ENCODE measurements at places on chromosomes 2 and 18.

DNA sequence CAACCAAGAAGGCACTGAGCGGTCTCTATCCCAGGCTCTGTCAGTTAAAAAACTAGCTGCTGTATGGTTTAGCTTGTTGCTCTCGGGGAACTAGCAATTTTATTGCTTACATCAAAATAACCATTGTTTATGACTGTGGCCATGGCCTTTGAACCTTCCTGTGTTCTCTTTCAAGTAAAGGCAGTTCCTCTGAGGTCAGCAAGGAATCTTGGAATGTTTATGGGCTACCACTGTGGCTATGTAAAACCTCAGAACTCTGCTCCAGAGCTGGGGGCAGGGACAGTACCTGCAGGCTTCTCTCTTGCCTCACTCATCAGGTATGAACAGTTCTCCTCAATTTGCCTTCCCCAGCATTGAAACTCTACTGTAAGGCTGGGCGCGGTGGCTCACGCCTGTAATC is 416.0 kb upstream of the NETO1 start:
- H3K27me3 ChIP-seq: no peaks in the 10 kb centered on the region
- H3K36me3 ChIP-seq: no peaks in the 10 kb centered on the region
- H3K4me3 ChIP-seq: no peak overlapping the region
- no peak for DNase-seq

- H3K36me3 ChIP-seq: no peaks in the 10 kb centered on the region
- H3K4me1 ChIP-seq: no peaks in the 10 kb centered on the region
- no peak for DNase-seq
- no peaks in the 10 kb centered on the region for H3K27me3 ChIP-seq
- no peak overlapping the region for H3K4me3 ChIP-seq
These were observed 49.4 kb upstream of the CWC22 start for GRCh38 chr2:180056367-180057118.

DNA sequence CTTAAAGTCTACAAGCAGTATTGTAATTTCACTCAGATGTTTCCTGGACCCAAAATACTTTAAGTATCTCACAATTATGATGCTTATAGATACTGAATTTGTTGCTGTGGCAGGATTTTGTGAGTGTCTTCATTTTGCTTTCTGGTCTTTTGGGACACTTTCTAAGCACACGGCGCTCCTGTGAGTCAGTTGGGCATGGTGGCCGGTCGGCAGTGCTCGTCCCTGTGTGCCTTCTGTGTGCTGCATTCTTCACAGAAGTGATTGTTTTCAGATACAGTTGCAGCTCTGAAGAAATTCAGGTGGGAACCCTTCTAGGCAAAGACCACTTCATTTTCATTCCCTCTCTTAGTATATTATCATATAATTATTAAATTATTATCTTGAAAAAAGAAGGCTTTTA is 273.3 kb downstream of the ZNF407 start:
- no peaks in the 10 kb centered on the region for H3K27me3 ChIP-seq
- H3K27ac ChIP-seq: no peak overlapping the region
- no peak for DNase-seq

GRCh38 chr18:75268364-75268646 is 57.7 kb downstream of the TSHZ1 start:
- H3K27ac ChIP-seq: no peak overlapping the region
- H3K4me3 ChIP-seq: no peak overlapping the region
- no peaks in the 10 kb centered on the region for H3K4me1 ChIP-seq
- DNase-seq: no peak
- H3K36me3 ChIP-seq: no peaks in the 10 kb centered on the region
- no peaks in the 10 kb centered on the region for H3K27me3 ChIP-seq

DNA sequence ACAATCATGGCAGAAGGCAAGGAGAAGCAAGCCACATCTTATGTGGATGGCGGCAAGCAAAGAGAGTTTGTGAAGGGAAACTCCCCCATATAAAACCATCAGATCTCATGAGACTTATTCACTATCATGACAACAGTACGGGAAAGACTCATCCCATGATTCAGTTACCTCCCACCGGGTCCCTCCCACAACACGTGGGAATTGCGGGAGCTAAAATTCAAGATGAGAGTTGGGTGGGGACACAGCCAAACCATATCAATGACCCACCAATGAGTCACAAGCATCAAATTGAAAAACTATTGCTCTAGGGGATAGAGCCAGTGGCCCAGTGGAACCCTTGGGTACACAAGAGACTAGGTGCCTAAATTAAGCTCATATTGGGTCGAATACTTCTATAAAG is 157.4 kb downstream of the FBXO15 start:
- H3K27me3 ChIP-seq: no peaks in the 10 kb centered on the region
- H3K36me3 ChIP-seq: no peaks in the 10 kb centered on the region
- no peak for DNase-seq
- H3K27ac ChIP-seq: no peak overlapping the region
- no peaks in the 10 kb centered on the region for H3K4me1 ChIP-seq

GRCh38 chr18:42839408-42839807 is 276.1 kb downstream of the RIT2 start:
- H3K36me3 ChIP-seq: no peaks in the 10 kb centered on the region
- no peak for DNase-seq
- no peak overlapping the region for H3K4me3 ChIP-seq

DNA sequence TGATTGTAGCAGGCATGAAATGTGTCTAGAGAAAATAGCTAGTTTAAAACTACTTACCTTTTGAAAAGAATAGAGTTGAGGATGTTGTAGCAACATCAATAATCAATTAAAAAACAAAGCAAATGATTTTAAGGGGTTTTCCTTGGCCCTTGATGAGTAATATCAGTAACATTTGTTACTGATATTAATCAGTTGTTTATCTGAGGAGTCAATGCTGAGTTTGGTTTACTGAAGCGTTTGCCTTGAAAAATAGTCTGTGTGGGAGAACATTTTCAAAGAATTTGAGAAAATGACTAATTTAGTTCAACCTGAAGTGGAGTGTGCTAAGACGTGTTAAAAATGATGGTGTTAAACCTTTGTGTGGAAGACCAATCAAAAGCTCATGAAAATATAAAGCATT is 9.3 kb downstream of the PTH2R start:
- H3K36me3 ChIP-seq: no peaks in the 10 kb centered on the region
- no peak overlapping the region for H3K4me3 ChIP-seq
- no peaks in the 10 kb centered on the region for H3K27me3 ChIP-seq
- H3K4me1 ChIP-seq: no peaks in the 10 kb centered on the region

DNA sequence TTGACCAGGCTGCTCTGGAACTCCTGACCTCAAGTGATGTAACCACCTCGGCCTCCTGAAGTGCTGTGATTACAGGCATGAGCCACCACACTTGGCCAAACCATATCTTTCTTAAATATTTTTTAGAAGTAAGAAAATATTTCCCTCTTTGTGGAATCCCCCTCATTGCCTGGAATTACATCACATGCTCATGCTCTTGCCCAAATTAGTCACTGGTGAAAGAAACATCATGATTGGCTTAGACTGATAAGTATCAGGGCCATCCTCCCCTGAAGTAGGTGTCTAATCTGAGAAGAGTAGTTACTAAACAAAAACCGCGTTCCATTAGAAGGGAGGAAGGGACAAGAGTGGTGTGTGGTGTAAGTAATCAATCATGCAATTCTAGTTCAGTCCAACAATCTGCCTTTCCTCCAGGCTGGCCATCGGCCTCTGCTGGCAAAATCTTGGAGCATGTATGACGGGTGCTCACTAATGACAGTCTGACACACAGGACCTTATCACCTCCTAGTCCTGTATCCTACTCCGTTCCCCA is 52.3 kb upstream of the SCG2 start:
- no peaks in the 10 kb centered on the region for H3K36me3 ChIP-seq
- no peak for DNase-seq
- H3K27me3 ChIP-seq: no peaks in the 10 kb centered on the region
- no peak overlapping the region for H3K27ac ChIP-seq
- H3K4me1 ChIP-seq: peaks cover 4% of the 10 kb centered on the region

Data from HCT116 (cell line).